KBM-7 (cell line): ENCODE measurements at places on chromosomes 5 and 9.

DNA sequence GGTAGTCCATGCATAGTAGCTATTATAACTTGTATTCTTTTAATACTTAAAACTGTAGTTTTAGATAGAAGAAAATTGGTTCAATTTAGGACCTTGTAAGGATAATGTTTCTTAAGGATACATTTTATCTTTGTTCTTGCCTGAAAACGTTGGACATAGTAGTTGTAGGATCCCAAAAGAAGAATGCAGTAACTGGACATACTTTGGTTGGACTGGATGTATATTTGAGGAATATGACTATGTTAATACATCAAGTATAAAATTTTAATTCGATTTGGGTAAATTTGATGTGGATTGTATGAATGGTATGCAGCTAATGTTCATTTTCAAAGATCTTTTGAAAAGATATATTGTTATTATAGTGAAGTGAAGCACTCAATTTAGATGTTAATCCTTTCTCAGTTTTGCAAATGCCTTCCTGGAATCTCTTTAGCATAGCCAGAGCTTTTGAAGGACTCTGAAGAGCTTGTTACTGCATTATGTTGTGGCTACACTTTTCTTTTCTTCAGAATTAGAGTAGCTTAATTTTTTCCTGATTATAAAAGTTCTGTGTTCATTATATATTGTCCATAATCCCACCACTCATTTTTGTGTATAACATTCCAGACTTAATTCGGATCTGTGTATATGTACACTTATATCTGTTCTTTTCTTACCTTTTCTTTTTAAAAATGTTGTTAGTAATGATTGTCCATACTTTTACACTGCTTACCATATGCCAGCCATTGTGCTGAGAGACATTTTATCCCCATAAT is 41.2 kb downstream of the LRRTM2 start:
- no peak for DNase-seq

DNA sequence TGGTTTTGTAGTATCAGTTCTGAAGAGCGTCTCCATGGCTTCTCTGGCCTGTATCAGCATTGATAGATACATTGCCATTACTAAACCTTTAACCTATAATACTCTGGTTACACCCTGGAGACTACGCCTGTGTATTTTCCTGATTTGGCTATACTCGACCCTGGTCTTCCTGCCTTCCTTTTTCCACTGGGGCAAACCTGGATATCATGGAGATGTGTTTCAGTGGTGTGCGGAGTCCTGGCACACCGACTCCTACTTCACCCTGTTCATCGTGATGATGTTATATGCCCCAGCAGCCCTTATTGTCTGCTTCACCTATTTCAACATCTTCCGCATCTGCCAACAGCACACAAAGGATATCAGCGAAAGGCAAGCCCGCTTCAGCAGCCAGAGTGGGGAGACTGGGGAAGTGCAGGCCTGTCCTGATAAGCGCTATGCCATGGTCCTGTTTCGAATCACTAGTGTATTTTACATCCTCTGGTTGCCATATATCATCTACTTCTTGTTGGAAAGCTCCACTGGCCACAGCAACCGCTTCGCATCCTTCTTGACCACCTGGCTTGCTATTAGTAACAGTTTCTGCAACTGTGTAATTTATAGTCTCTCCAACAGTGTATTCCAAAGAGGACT is 1.5 kb downstream of the GPR21 start:
- no peak for DNase-seq

DNA sequence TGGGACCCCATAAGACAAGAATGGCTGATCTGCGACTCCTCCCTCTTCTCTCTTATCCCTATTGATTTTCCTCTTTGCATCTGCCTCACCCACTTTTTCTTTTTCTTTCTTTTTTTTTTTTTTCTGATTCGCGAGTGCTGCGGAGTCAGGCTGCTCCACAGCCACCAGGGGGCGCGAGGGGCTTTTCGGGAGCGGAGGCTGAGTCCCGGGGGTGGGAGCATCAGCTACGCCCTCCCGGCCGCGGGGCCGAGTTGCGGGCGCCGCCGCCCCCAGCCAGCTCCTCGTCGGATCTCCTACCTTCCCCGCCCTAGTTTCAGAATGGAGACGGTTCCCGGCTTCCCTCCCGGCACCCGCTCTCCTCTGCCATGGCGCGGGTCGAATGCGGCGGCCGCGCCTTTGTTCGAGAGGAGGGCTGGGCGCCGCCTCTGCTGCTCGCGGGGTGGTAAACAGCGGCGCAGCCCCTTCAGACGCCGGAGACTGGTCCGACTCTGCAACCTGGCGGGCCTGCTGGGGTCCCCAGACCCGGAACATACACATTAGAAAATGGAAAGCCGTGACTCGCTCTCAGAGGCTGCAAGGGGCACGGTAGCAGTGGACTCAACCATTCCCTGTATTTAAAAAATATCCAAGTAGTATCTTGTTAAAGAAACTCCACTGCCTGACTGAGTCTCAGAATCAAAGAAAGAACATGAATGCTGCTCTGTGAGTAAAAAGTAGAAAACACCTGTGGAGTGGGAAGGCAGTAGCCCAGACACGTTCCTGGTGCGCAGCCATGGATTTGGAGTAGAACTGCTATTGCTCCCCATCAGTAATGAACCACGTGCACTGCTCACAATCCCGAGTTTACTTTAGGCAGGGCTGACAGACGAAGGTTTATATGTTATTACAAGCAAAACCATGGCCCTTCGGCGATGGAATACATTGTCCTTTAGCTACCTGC is 55.7 kb downstream of the DPYSL3 start:
- DNase-seq, result peak; percentile 84

GRCh38 chr5:143400541-143401226 is 2.8 kb downstream of the NR3C1 start:
- DNase-seq, result no peak

- DNase-seq, result peak; percentile 25
These were observed 2.2 kb downstream of the ZSWIM6 start for GRCh38 chr5:61333954-61334867.

- no peak for DNase-seq
These were observed 36.0 kb downstream of the HMGXB3 start for GRCh38 chr5:150036513-150036912.

DNA sequence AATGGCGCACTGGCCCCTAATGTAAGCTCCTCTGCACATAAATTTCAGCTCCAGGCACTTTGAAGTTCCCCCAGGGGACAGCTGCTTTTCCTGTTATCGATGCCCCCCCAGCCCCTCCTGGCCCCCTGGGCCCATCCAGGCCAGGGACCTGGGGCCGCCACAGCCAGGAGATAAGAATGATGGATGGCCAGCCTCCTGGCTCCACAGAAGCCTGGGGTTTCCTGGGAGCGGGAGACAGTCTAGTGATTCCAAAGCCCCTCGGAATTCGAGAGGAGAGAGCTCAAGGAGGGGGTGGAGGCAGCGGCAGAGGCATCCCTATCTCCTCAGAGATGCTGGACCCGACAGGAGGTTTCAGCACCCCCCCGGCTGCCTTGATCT is 98.4 kb upstream of the HAND1 start:
- DNase-seq, result no peak

DNA sequence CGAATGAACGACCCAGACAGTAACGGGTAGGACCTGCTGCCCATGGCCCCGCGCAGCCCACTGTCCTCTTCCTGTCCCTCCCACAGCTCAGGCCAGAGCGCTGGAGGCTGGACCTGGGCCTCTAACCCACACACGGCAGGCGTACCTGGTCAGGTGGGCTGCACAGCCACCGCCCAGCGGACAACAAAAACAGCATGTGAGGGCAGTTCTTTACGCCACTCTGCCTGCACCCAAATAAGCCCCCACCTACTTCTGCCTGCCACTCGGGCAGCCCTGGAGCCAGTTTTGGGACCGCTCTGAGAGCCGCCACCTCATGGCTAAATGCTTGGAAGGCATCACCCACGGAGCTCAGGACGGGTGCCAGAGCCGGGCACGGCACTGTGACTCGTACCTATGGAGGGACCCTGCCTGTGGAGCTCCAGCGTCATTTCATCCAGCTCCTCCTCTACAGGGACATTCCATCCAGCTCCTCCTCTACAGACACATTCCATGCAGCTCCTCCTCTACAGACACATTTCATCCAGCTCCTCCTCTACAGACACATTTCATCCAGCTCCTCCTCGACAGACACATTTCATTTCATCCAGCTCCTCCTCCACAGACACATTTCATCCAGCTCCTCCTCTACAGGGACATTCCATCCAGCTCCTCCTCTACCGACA is 18.9 kb downstream of the CLPTM1L start:
- no peak for DNase-seq

DNA sequence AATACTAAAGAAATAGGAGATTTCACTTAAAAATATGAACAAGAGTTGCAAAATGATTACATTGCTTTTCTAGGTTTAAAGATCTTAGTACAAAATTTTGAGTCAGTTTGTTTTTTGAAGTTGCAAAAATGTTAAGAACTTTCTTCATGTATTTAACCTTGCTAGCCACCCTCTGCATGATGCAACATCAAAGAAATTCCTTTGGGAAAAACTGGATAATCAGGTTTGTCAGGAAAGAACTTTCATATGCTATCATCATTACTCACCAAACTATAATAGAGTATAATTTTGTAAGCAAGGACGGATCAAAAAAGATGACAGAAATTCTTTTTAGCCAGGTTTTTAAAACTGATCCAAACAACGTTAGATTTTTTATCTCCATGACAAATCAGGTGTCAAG is 116.9 kb upstream of the MRPS30 start:
- no peak for DNase-seq

DNA sequence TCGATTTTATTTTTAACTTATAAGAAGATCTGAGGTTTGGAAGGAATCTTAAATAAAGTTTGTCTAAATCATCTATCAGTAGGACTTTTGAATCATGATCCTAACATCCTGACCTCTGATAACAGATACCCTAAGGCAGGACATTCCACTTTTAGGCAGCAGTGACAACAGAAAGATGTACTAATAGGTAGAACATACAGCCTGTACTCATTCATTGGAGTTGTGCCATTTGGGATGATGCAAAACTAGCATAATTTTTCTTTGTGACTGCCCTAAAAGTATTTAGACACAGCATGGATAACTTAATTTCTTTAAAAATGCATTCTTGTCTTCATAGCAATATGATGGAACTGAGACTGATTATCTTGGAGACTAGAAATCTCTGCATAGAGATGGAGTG is 39.7 kb downstream of the CDC42SE2 start:
- no peak for DNase-seq

- DNase-seq, result no peak
These were observed 282.1 kb downstream of the FER start for GRCh38 chr5:109029847-109030246.

GRCh38 chr9:34430843-34431437 is 27.4 kb downstream of the FAM219A start:
- DNase-seq, result peak; percentile 45

GRCh38 chr5:150211156-150212030 is 21.5 kb downstream of the SLC6A7 start:
- no peak for DNase-seq

DNA sequence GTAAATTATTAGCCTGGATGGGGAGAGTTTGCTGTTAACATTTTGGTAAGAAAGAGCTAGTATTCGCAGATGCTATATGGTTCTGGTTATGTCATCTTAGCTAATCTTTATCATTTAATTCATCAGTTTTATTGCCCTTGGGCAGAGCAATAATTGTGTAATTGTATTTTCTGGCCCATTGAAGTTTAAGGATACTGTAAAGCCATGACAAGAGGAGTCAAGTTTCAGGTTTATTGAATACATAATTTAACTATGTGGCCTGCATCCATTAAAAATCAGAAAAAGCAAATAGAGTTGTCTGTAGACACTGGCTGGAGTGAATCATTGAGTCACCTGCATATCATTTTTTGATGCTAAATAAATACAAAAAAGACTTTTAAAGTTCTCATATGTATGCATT is 255.8 kb downstream of the PRELID2 start:
- no peak for DNase-seq

DNA sequence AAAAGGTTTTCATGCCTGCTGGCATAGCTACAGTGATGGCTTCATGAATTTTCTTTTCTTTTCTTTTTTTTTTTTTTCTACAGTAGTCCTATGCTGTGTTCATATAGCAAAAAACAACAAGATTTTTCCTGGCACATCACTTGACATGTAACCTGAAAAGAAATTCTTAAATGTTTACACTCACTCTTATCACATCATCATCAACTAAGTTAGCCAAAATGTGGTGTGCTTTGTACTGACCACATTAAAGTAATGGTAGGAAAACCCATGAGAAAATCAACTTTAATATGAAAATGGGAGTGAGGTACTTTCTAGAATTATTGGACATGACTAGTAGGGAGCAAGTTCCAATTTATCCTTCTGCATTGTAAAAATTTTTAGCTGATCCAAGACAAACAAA is 146.7 kb downstream of the SSBP2 start:
- no peak for DNase-seq

- DNase-seq, result no peak
These were observed 141.1 kb downstream of the PIK3R1 start for GRCh38 chr5:68356623-68357022.
